ENCODE measurements at places on chromosomes 5 and 9.

DNA sequence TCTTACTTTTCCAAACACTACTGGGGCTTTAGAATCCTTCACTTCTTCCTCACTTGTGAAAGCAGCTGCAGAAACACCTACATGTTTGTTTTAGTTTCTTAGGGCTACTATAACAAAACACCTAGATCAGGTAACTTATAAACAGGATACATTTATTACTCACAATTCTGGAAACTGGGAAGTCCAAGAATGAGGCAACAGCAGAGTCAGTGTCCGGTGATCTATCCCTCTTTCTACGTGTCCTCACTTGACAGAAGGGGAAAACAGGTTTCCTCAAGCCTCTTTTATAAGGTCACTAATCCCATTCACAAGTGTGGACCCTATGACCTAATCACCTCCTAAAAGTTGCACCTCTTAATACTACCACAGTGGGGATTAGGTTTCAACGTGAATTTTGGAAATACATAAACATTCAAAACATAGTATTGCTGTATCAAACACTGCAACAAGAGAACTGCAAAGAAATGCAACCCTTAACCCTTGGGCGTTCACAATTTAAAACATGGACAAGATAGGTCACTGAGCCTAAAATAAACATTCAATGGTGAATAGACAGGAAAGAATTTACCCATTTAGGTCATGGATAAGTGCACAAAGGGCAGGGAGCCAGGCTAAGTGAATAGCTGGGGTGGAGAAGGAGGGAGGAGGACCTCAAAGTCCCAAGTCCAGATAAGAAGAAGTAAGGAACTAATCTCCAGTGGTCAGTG, 104.3 kb downstream of the PIK3R1 start:
- DNase-seq: no peak

DNA sequence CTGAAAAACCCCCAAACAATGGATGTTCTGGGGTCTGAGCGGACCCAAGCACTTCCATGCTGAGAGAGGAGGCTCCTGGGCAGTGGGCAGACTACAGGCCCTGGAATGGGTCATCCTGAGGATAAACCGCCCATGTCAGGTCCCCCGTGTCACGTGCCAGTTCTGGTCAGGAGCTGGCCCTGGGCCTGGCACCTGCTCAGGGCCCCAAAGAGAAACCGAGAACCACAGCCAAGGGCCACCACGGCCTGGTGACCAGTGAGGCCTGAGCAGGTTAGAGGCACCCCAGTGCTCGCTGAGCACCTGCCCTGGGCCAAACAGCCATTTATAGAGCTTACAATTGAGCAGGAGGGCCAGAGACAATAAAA, 15.8 kb downstream of the LMAN2 start:
- no peak for DNase-seq

DNA sequence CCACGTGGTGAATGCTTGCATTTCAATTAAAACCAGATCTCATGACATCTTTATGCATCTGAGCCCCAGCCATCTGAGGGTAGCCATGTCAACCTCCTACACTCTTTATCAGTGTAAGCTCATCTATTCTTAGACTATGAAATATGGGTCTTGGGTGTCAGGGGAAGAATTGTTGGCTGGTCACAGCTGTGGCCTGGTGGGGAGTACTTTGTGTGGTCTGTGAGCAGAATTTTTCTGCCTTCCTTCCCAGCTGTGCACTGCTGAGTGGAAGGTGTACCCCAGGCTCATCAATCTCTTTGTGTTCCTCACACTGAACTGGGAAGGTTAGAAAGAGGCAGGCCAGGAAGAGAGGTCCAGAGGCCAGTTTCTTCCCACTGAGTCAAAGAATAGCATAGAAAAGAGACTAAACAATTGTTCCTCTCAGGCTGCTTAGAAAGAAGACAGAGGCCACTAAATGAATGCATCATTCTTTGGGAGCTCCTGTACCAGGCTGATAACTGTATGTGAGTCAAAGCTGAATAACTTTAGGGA, 202.7 kb upstream of the RGMB start:
- DNase-seq: no peak

DNA sequence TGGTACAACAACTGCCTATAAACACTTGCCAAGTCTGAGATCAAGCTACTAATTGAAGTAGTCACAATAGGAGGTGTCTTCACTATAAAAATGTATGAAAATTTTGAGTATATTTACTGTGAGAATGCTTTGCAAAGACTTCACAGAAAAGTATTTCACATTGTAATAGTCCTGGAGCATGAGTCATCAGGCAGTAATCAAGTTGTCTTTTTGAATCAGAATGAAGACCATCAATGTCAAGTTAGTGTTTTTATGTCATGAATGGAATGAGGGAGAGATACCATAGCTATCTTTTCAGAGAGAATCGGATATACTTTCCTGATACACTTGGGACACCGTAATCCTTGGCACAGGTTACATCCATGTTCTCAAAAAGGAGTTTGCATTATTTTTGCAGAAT, 466.9 kb upstream of the ARRDC3 start:
- no peak for DNase-seq

GRCh38 chr5:159975462-159976019, 33.4 kb upstream of the TTC1 start:
- no peak for DNase-seq

GRCh38 chr5:76125346-76125745, 42.2 kb downstream of the SV2C start:
- no peak for DNase-seq

DNA sequence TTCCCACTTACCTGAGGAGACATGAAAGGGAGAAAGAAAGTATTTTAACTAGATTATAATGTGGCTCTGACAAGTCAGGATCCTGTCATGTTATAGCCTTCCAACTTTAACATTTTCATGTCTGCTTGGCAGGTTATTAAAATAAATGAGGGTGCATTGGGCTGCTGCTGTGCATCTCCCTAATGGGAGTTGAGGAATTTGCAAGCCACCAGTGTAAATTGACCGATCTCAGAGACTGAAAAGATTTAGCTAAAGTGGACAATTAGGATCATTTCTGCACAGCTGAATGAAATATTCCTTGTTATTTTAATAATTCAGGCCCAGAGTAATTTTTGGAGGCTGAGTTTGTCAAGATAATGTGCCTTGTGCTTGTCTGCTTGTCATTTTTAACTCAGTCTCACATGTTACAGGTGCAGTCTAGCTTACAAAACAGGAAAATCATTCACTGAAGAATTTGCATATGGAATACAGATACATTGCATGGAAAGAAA, 366.3 kb upstream of the ADAMTS16 start:
- no peak for DNase-seq

DNA sequence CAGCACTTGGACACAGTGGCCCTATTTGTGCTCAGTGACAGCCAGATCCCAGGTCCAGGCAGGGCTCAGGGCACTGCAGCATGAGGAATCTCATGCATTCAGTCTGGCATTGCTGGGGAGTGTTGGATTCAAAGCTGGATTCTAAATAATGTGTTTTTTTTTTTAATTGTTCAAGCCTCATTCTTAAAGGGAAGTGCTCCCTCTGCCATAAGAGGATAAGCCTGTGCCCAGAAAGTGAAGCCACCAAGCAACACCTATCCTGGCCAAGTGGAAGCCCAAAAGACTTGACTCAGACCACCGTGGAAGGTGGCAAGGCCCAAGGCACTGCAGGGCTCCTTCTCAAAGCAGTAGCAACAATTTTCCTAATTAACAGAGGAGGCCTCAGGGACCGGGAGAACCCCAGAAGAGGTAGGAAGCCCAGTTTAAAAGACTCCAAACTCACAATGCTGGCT, 135.6 kb downstream of the ACTL7B start:
- no peak for DNase-seq

DNA sequence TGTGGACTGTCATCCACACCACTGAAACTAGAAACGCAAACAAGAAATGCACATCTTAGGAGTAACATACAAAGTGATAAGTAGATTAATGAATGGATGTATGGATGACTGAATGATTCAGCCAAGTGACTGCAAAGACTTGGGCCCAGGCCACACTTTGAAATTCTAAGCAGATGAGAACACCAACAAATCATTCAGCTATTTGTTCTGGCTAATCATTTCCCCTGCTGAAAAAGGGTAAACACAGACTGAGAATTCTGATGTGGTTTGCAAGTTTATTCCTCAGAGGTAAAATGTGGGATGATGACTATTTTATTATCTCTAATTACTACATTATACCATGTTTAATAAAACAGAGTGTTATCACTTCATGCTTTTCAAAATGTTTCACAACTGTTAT, 163.2 kb upstream of the ADAMTS16 start:
- DNase-seq: no peak

GRCh38 chr9:7784472-7784871, 15.1 kb downstream of the DMAC1 start:
- DNase-seq: no peak

GRCh38 chr5:59660737-59661136, 232.8 kb downstream of the PDE4D start:
- DNase-seq: no peak

- DNase-seq: no peak
These were observed 113.7 kb downstream of the TMEM232 start for GRCh38 chr5:110612794-110613247.

- DNase-seq: no peak
These were observed 271.2 kb downstream of the EDIL3 start for GRCh38 chr5:84113246-84114105.

- no peak for DNase-seq
These were observed 101.7 kb upstream of the TLX3 start for GRCh38 chr5:171207256-171207847.

DNA sequence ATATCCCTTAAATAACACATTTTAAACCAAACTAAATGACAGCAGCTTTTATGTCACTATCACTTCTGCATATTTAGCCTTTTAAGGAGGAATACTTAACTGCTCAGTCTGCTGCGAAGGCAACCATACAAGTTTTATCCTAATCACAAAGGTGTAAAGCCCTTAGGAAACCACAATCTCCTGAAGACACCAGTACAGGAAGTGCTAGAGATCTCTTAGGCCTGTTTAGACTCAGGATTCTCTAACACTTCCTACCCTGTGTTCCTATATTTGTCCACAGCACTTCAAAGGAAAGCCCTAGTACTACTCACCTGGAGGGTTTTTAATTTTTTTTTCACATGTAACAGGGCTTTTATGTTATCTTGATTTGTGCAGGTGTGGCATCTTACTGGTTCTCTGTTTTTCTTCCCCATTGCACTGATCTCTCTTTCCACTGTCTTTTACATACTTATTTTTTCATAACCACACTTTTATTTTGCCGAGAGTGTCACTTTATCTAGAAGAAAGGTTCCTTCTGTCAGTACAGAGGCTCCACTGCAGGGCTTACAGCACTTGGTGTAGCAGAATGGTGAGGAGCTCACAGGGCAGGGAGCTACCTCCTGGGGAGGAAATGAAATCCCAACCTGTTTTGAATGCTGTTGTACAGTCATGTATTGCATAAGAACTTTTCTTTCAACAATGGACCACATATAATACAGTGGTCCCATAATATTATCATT, 1060.6 kb upstream of the ACO1 start:
- no peak for DNase-seq

GRCh38 chr5:114419067-114419388, 57.2 kb downstream of the KCNN2 start:
- no peak for DNase-seq

GRCh38 chr9:75186767-75187380, 98.6 kb downstream of the OSTF1 start:
- DNase-seq: no peak

DNA sequence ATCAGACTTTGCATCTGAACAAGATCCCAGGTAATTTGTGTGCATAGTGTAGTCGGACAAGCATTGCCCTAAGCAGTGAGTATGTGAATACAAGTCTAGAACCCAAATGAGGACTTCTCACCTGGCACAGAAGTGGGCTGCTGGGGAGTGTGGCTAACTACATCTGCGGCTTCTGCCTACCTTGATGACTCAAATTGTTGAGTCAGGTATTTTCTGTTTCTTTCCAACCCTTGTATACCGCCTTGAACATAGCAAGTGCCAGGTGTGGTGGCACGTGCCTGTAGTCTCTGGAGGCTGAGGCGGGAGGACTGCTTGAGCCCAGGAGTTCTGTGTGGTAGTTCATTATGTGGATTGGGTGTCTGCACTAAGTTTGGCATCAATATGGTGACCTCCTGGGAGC, 7.9 kb upstream of the JADE2 start:
- no peak for DNase-seq

GRCh38 chr9:8856396-8857067, 1057.0 kb upstream of the DMAC1 start:
- DNase-seq: no peak

GRCh38 chr5:158812408-158812807, 287.3 kb downstream of the EBF1 start:
- DNase-seq: peak; percentile 34

DNA sequence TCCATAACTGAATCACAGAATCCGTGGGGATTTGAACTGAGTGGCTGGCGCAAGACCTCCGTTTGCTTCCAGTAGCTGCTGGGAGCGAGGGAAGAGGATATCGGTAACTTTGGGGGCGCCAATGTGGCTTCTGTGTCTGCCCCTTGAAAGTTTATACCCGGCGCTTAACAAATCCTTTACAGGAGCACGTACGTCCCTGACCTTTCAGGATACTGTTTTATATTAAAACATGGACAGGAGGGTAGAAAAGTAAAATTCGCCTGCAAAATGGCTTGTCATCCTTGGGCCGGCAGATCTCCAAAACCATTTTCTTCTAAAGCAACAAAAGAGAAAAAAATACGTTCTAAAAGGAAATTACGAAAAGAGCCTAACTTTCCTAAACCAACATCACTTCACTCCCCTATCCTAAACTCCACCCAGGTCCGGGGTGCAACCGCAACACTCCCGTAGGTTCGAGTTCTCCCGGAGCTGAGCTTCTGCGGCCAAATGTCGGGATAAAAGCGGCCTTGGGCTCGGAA, 656 bp upstream of the DMRT3 start:
- DNase-seq: no peak

- DNase-seq: no peak
These were observed 49.3 kb downstream of the ZFAND5 start for GRCh38 chr9:72315510-72316311.

DNA sequence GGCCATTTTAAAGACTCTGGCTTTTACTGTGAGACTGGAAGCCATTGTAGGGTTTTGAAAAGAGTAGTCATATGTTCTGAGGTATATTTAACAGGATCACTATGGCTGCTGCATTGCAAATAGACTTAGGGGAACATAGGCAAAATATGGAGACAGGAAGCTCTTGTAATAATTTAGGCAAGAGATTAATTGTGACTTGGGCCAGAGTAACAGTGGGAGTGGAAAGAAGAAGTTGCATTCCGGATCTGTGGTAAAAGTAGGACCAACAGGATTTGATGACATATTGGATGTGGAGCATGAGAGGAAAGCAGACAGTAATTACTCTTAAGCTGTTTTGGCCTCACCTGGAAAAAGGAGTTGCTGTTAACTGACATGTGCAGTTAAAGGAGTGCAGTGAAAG, 85.6 kb downstream of the SMIM15 start:
- no peak for DNase-seq

DNA sequence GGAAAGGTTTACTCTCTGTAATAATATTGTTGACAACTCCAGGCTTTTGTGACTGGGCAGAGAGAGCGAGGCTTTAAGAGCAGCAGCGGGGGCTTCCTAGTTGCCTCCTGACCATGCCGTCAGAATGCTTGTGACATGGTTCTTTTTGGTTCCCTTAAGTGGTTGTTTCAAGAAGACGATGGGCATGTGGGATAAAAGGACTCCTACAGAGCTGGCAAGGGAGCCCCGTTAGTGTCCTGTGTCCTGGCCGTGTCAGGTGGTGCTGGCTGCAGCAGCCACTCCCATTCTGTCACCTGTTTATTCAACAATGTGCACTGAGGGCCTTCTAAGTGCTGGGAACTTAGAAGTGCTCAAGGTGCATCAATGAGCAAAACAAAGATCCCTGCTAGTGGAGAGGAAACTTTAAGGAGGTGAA, 19.7 kb downstream of the LCP2 start:
- no peak for DNase-seq

GRCh38 chr9:130675396-130675795, 11.0 kb downstream of the PRDM12 start:
- DNase-seq: no peak
